ENCODE measurements at places on chromosomes 12 and 14.

GRCh38 chr14:54385556-54385955 lies 11.3 kb upstream of the CDKN3 start:
- DNase-seq = no peak

DNA sequence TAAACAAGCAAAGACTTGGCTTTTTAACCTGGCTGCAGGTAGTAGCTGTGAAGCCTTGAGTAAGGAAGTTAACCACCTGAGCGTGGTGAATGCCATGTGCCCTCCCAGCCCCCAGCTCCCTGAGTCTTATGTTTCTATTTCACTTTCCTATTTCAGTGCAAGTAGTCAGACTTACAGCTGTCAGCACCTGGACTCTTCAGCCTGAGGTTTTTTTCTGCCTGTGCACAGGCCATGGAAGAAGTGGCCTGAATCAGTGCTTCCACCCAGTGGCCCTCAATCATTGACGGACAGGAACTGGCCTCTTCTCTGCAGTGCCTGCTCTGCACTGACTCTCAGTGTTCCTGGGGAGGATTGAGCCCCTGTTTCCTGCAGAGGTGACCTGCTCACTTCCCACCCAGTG lies 796.4 kb downstream of the MED13L start:
- no peak for DNase-seq

DNA sequence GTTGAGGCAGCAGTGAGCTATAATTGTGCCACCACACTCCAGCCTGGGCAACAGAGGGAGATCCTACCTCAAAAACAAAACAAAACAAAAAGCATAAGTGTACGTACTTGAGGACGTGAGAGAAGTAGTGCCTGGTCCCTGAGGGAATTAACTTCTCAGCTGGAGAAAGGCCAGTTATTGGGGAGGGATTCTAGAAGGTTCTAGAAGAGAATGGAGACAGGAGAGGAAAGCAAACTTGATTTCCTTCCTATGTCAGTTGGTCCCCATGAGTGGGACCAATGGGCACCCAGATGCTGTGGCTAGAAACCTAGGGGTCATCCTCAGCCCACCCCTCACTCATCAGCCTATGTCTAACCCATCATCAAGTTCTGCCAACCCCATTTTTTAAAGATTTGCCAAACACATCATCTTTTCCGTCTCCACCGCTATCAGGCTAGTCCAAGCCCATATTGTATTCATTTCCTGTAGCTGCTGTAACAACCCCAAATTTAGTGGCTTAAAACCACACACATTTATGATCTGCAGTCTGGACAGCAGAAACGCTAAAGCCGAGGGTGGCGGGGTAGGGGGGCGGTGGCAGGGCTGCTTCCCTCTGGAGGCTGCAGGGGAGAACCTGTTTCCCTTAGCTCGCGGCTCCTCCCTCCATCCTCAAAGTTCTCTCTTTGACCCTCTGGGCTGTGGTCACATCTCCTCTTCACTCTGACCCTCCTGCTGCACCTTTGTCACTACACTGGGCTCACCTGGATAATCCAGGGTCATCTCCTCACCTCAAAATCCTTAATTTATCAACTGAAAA lies 7.2 kb upstream of the RBM19 start:
- DNase-seq = no peak

- DNase-seq = no peak
These were observed 121.6 kb downstream of the KTN1 start for GRCh38 chr14:55701638-55702037.

- no peak for DNase-seq
These were observed 518 bp upstream of the OSBPL8 start for GRCh38 chr12:76560086-76560491.

DNA sequence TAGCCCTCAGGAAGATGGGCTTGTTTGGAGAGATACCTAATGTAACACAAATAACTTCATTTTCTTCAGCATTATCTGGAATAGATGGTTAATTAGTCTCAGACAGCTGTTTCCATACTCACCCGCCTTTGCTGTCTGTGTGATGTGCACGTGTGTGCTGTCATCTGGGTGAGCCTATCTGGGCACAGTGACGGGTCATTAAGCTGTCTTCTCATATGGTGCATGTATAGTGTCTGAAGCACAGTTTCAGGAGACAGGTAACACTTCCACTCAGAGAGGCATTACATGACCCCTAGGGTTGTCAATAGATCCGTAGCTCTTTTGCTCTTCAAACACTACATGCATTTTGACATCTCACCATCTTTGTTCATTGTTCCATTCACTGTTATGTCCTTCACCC lies 493.3 kb downstream of the APAF1 start:
- no peak for DNase-seq

DNA sequence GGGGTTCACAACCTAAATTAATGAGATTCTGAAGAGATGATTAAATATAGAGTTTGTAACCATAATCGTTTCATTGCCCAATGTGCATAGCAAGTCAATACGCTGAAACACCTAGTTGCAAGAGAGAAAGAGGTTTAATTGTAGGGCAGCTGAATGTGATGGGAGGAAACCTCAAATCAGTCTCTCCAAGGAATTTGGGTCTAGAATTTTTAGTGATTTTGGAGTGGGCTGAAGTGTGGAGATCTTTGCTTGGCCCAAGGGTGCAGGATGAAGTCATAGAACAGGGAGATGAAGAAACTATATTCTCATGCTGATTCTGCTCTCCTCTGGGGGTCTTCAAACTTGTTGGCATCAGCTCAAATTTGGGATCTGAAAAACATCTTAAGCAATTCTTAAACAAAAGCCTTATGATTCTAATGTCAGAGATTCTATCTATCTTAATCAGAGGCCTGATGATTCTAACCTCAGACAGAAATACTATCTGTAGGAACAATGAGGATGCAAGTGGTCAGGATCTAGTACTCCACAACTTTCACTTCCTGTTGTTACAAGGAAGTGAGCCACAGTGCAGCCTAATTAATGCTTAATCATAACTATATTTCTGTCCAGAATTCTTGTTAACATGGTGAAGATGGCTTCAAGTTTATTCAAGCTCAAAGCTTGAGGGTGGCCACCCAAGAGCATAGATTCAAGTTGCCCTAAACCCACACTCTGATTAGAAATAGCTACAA lies 80.2 kb upstream of the FUT8 start:
- DNase-seq = peak; percentile 43

DNA sequence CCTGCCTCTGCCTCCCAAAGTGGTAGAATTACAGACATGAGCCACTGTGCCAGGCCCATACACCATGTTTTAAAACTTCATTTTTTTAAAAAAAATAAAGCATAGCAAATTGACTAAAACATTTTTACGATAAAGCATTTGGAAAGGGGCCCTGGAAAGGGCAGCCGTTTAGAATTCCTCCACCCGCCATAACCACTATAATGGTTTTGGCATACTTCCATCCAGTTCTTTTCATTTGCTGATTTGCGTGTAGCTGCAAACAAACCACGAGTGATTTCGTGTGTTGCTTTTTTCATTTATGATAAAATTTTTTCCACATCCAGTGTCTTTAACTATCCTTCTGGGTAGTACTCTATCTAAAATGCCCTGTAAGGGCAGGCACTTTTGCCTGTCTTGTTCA lies 91.8 kb upstream of the RIN3 start:
- DNase-seq = no peak

DNA sequence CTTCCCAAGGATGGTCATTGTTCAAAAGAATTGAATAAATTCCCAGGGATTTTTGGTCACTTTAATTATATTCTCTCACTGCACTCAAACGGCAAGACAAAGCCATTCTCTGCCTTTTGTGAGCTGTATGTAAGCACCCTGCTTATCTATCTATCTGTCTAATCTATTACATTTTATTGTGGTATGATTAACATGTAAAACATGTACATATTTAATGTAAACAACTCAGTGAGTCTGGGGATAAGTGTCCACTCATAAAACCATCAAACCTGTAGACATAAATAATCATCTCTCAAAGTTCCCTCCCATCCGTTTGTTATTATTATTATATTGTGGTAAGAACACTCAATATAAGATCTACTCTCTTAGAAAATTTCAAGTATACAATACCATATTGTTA lies 167.1 kb downstream of the CAND1 start:
- peak; percentile 42 for DNase-seq

GRCh38 chr14:90567191-90567590 lies 170.4 kb downstream of the CALM1 start:
- DNase-seq = no peak

DNA sequence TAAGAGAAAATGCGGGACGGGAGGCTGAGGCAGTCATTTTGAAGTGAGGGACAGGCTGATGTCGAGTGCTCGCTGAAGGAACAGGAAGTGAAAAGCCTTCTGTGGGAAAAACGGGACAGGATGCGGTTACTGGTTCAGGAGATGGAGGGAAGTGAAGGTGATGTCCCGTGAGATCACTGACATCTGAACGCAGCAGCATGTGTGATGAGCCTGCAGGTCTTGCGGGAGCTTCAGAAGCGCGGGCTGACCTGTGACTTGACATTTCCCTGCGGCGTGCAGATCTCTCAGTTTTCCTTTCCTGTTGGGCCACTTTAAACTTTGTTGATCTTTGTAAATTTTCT lies 77.8 kb downstream of the DDX51 start:
- no peak for DNase-seq

- DNase-seq = no peak
These were observed 384.5 kb upstream of the CCDC196 start for GRCh38 chr14:66101662-66102061.

DNA sequence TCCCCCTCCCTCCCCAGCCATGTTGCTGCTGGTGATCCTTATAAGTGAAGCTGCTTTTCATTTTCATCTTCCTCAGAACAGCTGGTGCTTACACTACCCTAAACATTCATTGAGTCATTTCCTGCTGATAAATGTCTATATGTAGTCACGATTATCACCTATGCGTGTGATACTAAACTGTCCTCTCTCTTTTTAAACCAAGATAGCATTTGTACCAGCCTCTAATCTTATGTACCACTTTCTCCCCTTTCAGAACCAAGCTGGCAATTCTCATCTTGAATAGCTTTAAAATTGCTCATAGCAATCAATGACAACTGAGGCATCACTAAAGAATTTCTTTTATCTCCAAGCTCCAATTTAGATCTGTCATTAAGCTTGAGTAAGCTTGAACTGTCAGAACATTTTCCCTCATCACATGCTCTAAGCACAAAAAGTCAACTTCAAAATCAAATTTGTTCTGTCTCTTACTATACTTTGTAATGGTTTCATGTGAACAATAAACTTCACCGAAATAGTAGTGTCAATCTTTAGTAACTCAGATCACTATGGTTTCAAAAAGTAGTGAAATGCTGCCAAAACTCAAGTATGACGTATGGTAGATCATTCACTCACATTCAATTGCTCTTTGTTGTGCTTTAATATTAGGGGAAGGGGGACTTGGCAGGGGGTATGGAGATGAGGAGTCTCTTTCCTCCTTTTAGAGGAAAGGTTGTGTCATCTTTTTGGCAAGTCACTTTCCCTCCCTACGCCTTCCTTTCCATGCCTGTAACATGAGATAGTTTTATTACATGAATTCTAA lies 178.1 kb upstream of the NOVA1 start:
- peak; percentile 51 for DNase-seq

- no peak for DNase-seq
These were observed 123.8 kb downstream of the GCH1 start for GRCh38 chr14:54778618-54779345.

GRCh38 chr12:41188058-41188840 lies at the start of gene PDZRN4:
TSS of gene PDZRN4 (plus strand) at chr12:41188320.
- no peak for DNase-seq

DNA sequence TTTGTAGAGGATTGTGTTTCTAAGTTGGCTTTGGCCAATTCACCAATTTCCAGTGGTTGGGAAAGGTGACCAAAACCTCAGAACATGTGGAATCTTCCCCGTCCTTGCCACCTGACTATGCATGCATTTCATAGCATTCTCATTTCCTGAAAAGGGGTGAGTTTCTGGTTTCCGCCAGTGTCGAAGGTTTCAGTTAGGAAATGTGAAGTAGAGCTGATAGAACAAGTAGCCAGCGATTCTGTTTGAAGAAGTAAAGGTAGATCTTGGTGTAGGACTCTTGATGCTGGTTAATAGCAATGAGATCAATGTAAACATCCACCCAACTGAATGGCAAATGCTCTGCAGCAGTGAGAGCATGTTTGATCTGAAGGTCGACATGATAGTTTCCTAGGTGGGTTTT lies 15.9 kb downstream of the SMOC1 start:
- no peak for DNase-seq

- DNase-seq = peak; percentile 50
These were observed 64.9 kb upstream of the GALNT9 start for GRCh38 chr12:132393991-132394949.

Measured in fibroblast of skin of back (primary cell).